WTC11 (cell line): ENCODE measurements at places on chromosomes 2 and 18. TPM values are rescaled to one million over a fixed set of nuclear protein-coding genes. Genes with fewer than 3 reads are reported as not detected.

The LBX2 gene
- total RNA-seq = 1.0 to 1.8 TPM (median 1.8 TPM) in 3 replicates

The RSAD2 gene
- total RNA-seq = not detected in 3 replicates

The OTOS gene
- not detected in 3 replicates for total RNA-seq

The SCN9A gene
- 7.3 to 9.8 TPM (median 8.2 TPM) in 3 replicates for total RNA-seq
